ENCODE measurements at places on chromosomes 2 and 18.

DNA sequence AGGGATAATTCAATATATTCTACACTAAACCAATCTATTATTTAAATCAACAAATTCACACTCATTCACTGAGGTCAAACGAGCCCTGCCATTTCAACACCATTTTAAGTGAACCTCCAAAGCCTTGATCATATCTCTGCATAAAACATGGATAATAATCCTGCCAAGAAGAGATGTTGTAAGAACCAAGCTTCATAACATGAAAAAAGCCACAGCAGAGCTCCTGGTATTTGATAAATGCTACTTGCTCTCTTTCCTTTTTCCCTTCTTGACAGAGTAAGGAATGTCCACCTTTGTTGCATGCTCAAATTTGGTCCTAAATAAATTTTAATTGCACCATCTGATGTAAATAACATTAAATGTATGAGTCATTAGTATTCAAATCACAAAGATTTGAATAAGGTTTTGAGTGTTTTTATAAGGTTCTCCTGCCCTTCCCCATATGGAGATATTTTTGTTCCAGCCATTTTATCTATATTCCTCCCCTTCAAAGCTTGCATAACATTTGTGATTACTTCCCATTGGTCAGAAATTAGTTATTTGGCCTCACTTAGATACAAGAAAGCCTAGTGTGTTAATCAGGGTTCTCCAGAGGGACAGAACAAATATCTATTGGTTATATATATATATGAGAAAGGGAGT is 318.8 kb downstream of the RND3 start:
- DNase-seq = no peak

DNA sequence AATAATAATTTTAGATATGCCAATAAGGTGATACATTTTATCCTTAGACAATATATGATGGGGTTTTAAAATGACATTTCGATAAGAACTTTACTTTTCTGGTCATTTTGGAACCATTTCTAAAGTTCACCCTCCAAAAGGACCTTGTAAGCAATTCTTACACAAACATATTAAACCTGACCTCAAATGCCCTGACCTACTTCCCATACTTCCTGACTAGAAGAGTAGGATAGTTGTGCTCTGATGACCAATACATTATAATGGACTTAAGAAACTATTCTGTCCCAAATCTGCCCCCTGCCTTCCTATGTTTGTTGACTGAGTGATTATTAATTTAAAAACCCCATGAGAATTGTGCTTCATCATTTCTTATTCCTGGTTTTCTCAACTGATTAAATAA is 24.6 kb downstream of the GCA start:
- DNase-seq = no peak

DNA sequence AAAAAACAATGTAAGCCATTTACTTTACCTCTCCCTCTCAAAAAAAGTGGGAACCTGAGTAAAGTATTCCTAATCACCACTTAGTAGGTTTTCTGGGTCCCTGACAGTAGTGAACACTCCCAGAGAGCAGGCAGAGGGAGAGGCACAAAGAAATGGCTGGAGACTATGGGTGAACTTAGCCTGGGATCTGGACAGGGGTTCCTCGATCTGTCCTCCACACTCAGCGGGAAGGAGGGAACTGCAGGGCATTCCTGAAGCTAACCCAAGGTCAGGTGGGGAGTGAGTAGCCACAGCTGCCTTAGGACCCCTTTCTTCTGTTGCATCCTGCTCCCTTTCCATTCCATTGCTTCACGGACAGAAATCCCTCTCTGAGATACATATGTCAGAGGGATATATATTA is 155.3 kb downstream of the TPGS2 start:
- no peak for DNase-seq

DNA sequence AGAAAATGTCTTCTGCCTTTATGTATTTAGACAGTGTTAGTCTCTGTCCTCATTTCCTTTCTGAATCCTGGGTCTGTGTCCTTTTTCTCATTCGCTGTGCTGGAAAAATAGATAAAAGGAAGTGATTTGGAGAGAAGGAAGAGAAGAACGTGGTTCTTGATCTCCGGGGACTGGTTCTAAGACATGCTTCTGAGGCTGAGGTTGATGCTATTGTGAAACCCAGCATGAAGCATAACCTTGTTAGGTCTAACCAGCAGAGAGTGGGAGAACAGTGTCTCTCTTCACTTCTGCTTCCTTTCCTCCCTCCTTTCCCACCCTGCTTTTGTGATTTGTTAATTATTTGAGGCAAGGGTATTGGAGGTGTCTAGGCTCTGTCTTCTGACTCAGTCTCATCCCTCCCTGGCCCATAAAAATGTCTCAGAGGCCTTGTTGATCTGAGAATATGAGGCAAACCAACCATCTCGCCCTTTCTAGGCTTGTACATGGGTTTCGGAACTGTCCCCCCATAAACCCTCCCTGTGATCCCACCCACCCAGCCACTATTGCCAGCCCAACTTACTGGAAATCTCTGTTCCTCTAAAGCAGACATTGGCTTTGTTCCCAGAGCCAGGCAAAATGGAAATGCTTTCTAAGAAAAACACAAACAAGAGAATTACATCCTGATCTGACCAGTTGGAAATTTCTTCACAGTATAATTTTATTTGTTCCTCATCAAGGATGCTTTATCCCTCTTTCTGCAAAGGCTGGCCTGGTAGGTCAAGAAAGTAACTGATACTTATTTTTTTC is 360.6 kb upstream of the TNP1 start:
- no peak for DNase-seq

- DNase-seq = no peak
Observed at GRCh38 chr18:55400081-55400480, 187.9 kb downstream of the TCF4 start.

DNA sequence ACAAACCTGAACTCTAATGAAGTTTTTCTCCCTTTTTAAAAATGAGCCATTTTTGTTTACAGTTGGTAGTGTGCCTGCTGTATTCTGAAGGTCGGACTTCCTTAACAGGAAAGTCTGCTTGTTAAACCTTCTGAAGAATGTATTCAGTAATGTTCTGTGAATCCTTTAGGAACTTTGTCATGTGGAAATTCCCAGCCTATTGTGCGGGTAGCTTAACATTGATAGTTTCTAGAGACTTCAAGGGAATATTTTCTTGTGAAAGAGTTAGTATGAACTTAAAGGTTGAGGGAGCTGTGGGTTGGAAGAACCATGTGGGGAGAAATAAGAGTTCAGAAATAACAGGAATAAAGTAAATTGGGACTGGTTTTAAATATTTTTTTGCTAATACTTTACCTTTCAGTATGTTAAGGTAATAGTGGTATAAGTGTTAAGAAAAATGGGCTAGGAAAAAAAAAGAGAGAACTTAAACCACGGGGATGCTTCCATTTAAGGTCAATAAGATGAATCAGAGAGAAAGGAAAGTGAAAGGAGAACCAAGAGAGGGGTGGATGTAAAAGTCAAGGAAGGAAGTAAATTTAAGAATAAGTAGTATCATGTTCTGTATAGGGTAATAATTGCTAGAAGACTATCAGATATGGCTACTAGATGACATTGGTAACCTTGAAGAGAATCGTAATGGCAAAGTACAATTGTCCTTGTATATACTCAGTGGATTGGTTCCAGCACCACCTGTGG is 90.5 kb downstream of the PMS1 start:
- DNase-seq = no peak

GRCh38 chr2:169108099-169108884 is 38.9 kb downstream of the DHRS9 start:
- DNase-seq = no peak

GRCh38 chr2:16882706-16883105 is 217.1 kb upstream of the CYRIA start:
- DNase-seq = no peak

GRCh38 chr18:59893971-59894370 is 5.8 kb upstream of the PMAIP1 start:
- no peak for DNase-seq

DNA sequence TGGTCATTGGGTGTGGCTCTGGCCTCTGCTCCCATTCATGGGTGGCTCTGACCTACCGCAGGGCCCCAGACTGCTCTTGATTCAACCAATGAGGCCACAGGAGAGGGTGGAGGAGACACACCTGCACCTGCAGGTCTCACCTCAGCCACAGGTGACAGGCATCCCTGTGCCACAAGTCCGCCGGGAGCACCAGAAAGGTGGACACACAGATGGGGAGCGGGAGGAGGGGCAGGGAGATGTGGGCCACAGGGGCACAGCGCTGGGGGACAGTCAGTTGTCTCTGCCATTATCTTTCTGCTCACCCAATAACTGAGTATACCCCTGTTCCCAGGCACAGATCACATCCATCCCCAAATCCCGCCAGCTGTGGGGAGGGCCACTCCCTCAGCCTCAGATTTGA is 189.1 kb upstream of the SALL3 start:
- DNase-seq = no peak
